ENCODE measurements at places on chromosomes 4 and X.

DNA sequence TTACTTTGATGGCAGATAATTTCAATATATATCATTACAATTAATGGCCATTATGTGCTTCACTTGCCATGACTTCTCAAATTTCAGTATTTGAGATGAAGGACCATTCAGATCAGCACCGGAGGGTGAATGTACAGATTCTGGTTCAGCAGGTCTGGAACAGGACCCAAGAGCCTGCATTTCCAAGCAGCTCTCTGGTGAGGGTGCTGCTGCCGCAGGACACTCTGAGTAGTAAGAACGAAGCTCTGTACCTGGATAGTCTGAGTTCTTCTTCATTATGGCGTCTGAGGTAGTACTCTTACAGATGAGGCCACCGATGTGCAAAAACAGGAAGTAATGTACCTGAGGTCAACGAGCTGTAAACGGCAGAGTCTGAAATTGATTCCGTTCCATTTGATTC is 228.2 kb downstream of the FBXW7 start:
- DNase-seq = no peak
- no peak overlapping the region for H3K27ac ChIP-seq
- no peaks in the 10 kb centered on the region for H3K4me1 ChIP-seq
- H3K4me3 ChIP-seq = no peak overlapping the region
- H3K36me3 ChIP-seq = no peaks in the 10 kb centered on the region
- no peaks in the 10 kb centered on the region for H3K27me3 ChIP-seq

GRCh38 chrX:47278691-47279090 is 45.9 kb downstream of the USP11 start:
- H3K27ac ChIP-seq = no peak overlapping the region
- H3K36me3 ChIP-seq = no peaks in the 10 kb centered on the region
- H3K27me3 ChIP-seq = no peaks in the 10 kb centered on the region
- no peak for DNase-seq

DNA sequence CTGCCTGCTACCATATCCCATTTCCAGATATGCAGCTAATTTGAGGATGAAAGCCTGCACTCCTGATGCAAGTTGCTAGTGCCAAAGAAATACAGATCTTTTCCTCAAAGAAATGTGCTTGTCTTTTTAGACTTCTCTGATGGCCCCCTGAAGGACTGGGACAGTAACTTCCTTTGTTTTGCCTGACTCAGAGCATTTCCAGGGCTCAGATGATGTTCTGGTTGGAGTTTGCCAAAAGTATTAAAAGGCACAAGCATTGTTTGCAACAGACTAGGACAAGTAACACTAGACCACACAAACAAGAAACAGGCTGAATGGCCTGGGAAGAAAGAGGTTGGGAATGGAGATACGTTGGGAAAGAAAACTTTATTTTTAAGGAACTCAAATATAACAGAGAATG is 175.2 kb downstream of the IL13RA2 start:
- DNase-seq = no peak
- H3K27me3 ChIP-seq = no peaks in the 10 kb centered on the region
- H3K4me3 ChIP-seq = no peak overlapping the region
- H3K36me3 ChIP-seq = no peaks in the 10 kb centered on the region
- H3K27ac ChIP-seq = no peak overlapping the region

GRCh38 chrX:112223391-112223790 is 140.8 kb upstream of the TRPC5 start:
- no peak for DNase-seq
- H3K4me1 ChIP-seq = no peaks in the 10 kb centered on the region
- H3K27ac ChIP-seq = no peak overlapping the region
- no peak overlapping the region for H3K4me3 ChIP-seq

- no peak for DNase-seq
- no peaks in the 10 kb centered on the region for H3K36me3 ChIP-seq
- no peaks in the 10 kb centered on the region for H3K4me1 ChIP-seq
- no peak overlapping the region for H3K27ac ChIP-seq
- no peak overlapping the region for H3K4me3 ChIP-seq
- H3K27me3 ChIP-seq = no peaks in the 10 kb centered on the region
Measured at GRCh38 chr4:100949350-100949935, 397.9 kb downstream of the PPP3CA start.

- H3K27me3 ChIP-seq = no peaks in the 10 kb centered on the region
- no peak overlapping the region for H3K4me3 ChIP-seq
- H3K27ac ChIP-seq = no peak overlapping the region
- H3K36me3 ChIP-seq = no peaks in the 10 kb centered on the region
Measured at GRCh38 chr4:137390707-137391106, 141.6 kb downstream of the PCDH18 start.

DNA sequence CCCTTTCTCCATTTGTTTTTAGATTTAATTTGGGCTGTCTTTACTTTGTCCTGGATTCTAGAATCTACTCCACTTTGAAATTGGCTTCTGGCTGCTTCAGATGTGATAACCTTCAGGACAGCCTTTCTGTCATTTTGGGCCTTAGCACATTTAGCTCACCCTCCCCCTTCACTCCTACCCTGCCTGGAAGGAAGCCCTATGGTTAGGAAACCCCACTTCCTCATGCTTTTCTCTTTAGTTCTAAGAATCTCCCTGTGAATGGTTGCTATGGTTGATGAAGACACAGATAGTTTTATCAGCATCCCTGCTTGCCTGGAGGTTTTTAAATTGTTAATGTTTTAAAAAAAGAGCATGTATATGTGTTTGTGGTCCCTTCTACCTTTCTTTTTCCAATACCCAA is 100.7 kb upstream of the PTPN13 start:
- no peaks in the 10 kb centered on the region for H3K4me1 ChIP-seq
- H3K27me3 ChIP-seq = no peaks in the 10 kb centered on the region
- no peak for DNase-seq
- no peak overlapping the region for H3K27ac ChIP-seq

- H3K27ac ChIP-seq = no peak overlapping the region
- peaks cover 2% of the 10 kb centered on the region for H3K36me3 ChIP-seq
Measured at GRCh38 chr4:913280-913618, 18.9 kb downstream of the GAK start.

DNA sequence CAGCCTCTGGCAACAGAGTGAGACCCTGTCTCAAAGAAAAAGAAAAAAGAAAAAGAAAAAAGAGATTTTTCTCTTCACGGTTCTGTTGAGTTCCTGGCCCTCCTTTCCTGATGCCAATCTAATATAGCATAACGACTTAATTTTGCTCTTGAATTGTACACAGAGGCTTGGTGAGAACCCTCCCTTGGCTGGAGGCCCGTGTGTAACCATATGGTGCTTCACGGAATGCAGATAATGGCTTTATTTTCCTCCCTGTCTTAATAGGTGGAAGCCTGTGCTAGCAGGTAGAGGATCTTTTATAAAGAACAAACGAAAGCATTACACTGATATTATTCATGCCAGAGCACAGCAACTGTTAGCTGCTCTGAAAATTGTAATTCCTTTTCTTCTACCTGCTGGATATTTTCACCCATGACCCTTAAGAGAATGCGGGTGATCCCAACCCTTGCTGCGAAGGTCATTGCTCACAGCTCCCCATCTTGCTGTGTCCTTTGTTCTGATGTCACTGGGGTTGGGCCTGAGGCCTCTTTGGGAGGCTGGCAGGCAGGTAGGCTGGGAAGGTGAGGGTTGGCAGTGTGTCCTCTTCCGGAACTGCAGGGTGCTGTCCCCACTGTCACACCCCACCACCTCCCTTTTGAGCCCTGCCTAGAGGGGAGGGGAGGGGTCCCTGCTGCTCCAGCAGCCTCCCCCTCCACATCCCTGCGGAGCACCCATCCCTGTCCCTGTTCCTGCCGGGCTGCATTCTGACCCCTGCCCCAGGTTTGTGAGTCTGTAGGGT is 83.8 kb upstream of the STOX2 start:
- H3K4me1 ChIP-seq = no peaks in the 10 kb centered on the region
- H3K4me3 ChIP-seq = no peak overlapping the region
- DNase-seq = no peak

Data from B cell (primary cell).